ENCODE measurements at places on chromosomes 1 and 21.

- no peak for DNase-seq
These were observed 58.4 kb upstream of the RNPC3 start for GRCh38 chr1:103467100-103467499.

- DNase-seq: no peak
These were observed 197.4 kb downstream of the SETD4 start for GRCh38 chr21:35862969-35863368.

GRCh38 chr1:11790101-11790879, 15.5 kb downstream of the MTHFR start:
- DNase-seq: no peak

- DNase-seq: no peak
These were observed 14.5 kb downstream of the TBX15 start for GRCh38 chr1:118973531-118974137.

DNA sequence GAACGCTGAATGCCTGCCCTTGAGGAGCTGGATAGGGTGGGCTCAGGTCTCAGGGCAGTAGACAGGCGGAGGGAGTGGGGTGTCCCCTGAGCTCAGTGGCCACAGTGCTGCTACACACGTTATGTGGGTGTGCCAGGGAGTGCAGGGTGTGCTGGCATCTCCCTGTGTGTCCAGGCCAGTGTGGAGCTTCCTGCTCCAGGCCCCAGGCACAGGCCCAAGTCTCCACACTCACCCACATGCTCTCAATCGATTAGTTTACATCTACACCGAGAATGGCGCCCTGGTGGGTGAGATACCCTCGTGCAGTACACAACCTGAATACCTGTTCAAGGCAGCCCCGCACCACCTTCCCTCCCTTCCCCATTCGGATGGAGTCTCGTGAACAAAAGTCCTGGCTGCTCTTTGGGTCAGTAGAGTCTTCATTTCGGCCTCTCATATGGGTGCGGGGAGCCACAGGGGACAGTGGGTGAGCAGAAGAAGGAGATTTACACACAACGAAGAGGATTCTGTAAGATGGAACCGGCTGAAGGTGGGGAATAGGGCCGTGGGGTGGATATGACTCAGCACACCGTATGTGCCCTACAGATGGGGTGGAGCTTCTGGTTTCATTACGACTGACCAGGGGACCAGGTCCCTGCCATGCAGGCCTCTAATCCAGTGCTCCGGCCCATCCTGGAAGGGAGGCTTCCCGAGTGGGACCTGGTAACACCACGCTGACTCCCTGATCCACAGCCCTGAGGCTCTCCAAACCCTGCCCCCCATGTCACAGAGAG, 93.3 kb downstream of the SPSB1 start:
- no peak for DNase-seq

DNA sequence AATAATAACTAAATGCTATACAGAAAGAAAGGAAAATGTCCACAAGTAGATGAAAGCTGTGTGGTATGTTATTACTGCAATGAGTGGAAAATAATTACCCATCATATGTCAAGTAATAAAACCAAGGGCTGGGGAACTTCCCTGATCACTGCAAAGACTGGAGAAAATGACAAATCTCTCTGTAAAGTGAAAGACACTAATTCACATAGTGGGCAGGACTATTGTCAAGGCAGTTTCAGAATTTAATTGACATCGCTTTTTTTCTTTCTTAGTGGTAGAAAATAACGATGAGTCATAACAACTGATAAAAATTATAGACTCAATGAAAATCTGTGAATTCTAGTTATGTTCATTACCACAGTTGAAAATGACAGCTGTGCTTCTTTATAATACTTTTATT, 153.7 kb upstream of the ST6GALNAC5 start:
- no peak for DNase-seq

DNA sequence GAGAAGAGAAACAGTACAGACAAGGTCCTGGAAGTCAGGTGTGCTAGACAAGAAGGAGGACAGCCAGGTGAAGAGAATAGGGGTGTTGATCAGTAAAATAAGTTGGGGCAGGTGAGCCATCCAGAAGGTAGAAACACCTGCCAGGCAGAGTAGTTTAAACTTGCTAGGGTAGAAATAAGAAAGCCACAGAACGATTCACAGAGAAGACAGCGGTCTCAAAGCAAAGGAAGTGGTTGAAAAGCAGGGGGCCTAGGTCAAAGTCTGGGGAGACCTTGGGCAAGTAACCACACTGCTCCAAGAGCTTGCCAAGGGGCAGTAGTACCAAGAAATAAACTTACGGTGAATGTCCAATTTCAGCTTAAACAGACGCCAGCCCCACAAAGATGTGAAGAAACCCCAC, 116.6 kb upstream of the PROX1 start:
- no peak for DNase-seq

DNA sequence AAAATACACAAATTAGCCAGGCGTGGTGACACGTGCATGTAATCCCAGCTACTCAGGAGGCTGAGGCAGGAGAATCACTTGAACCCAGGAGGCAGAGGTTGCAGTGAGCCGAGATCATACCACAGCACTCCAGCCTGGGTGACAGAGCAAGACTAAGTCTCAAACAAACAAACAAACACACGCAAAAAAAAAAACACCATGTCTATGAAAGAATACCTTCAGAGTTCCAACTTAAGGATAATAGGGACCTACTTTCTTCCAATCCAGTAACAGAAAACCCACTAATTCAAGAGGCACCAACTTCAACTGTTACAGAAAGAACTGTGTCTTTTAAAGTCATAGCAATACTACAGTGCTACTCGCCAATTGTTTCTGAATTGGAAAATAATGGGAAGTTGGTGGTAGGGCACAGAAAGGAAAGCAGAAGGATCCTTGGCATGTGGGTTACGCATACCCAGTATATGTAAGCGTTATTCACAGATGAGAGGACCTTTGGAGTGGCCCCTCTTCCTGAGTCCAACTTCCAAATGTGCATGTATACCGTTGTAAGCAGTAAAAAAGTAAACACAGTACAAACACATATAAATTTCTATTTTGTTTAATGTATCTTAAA, 87.0 kb downstream of the ACBD6 start:
- no peak for DNase-seq

DNA sequence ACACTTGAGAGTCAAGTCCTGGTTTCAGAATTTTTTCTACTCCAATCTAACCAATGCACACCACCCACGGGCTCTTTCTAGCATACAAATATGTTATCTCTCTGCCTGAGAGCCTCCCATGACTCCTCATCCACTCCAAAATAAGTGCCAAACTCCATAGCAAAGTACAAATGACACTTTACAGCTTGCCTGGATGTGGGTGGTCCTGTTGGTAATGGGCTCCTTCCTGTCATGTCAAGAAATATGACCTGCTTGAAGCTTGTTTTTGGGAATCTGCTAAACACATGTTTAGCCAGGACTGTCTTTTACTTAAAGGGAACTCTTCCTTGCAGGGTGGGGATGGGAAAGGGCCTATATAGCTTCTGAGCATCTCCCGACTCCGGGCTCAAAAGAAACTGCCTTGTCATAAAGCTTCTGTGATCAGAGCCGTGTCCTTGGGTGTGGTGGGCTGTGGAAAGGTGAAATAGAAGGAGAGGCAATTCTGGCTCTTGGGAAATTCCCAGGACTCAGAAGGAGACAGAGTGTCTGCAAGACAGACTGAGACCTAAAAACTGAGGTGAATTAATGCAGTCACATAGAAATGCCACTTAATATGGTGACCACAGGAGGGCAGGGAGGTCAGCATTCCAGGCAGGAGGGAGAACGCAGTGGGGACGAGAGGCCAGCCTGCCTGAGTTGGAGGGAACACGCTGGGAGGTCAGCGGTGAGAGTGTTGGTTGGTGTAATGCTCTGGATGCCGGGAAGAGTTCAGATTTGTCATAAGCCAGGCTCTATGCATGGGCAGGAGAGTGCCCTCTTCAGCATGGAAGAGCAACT, 6.1 kb upstream of the IGFN1 start:
- DNase-seq: peak; percentile 45

DNA sequence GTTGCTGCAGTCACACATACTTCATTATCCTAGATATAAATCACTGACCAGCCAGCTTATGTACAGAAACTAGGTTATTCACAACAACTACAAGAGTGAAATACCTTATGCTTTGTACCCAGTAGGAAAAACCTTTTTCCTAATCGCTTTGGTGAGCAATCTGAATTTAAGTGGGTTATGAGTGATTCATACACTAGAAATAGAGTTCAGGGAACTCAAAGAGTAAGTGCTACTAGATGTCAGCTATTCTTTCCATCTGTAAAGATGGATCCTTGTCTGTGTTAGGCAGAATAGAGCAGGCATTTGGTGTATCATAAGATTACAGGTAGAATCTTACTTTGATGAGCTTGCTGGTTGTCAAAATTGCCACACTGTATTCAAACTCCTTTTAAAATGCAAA, 101.9 kb downstream of the ZNF644 start:
- DNase-seq: no peak

DNA sequence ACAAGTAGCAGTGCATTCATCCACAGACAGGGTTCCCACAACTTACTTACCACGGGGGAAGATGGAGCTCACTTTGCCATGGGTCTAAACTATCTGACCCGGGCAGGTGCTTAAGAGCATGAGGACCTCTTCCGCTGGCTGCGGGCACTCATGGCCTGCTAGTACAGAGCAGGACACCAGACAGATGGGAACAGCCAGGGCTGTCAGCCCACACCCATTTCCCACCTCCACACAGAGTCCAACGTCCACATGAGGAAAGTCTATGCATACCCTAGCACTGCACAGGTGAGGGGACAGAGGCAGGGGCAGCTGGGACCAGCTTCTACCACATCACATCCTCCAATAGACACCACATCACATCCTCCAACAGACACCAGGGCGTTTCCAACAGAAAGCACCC, 35.8 kb upstream of the PRDM15 start:
- DNase-seq: no peak

GRCh38 chr1:156444407-156445001, 56.1 kb downstream of the MEF2D start:
- DNase-seq: no peak

- no peak for DNase-seq
These were observed 19.6 kb upstream of the CLCA4 start for GRCh38 chr1:86527306-86527705.

- DNase-seq: peak; percentile 88
These were observed 49.5 kb downstream of the ATP6V1G3 start for GRCh38 chr1:198491028-198491427.

DNA sequence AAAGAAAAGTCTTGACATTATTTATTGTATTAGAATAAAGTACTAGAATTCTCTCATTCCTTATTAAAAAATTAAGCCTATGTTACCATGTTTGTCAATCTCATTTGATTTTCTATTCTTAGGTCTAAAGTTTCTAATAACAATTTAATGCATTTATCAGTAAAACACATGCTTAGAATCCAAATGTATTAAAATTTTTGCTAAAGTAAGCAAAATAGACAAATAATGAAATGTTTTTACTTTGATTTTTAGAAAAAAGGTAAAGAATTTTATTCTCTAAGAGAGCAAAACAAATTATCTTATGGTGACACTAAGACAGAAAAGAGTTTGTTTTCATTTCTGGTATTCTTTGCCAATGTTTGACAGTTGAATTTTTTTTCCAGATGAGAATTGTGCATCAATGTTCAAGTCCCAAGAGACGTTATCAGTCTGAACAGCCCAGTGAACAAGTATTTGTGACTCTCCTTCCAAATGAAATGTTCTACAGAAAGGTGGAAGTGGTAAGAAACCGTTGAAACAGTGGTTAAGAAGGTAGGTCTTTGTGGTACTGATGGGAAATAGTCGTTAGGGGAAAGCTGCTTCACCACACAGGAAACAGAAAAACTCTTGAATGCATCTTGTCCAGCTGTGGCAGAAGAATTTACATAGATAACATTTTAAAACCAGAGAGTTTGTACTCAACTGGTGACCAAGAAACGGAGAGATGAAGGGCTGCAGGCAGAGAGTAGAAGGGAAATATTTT, 402.5 kb downstream of the PTPRC start:
- no peak for DNase-seq

GRCh38 chr1:177181280-177181630, 10.5 kb downstream of the BRINP2 start:
- DNase-seq: no peak

DNA sequence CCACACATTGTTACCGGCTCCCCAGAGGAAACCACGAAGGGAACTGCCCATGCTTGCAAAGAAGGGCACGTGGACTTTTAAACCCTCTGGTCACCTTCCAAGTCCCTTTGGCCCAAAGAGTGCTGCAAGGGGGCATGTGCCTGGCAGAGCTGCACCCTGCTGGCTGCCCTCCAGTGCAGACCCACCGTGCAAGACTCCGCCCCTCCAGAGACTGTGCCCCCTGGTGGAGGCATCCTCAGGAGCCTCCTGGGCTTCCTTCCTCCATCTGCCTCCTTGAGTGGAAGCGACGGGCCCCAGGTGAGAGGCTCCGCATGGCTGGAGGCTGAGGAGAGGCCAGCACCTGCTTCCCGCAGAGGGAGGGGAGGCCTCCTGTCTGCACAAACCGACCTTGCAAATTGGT, 100.6 kb downstream of the CRYAA start:
- no peak for DNase-seq

DNA sequence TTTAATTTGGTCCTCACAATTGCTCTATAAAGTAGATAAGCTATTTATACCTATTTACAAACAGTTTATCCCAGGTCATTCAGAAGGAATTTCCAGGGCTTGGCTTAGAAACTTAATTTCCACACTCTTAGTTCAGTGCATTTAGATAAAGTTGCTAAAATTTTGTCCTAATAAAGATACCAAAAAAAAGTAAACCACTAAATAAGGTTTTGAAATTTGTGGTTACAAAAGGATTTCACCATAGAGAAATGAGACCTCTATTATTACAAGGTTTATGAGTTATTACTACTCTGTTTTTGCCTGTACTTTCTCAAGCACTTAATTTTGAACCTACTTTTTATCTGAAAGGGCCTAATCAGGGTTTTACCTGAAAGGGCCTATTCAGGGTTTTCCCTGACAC, 22.4 kb downstream of the PTPN22 start:
- DNase-seq: no peak

GRCh38 chr1:84635429-84635828, 54.8 kb downstream of the SSX2IP start:
- no peak for DNase-seq

DNA sequence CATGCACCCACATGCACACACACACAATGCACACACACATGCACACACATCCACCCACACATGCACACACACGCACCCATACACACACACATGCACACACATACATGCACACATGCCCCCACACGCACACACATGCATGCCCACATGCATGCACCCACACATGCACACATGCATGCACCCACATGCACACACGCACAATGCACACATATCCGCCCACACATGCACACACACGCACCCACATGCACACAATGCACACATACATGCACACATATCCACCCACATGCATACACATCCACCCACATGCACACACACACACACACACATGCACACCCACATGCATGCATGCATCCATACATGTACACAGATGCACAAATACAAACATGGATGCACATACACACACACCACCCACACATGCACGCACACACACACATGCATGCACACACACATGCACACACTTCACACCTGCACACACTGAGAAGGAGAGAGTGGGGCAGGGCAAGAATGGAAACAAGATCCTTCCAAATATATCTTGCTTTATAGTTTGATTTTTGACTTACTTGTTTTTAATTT, 123.2 kb downstream of the NPHP4 start:
- no peak for DNase-seq
